ENCODE measurements at places on chromosomes 2 and 18.

DNA sequence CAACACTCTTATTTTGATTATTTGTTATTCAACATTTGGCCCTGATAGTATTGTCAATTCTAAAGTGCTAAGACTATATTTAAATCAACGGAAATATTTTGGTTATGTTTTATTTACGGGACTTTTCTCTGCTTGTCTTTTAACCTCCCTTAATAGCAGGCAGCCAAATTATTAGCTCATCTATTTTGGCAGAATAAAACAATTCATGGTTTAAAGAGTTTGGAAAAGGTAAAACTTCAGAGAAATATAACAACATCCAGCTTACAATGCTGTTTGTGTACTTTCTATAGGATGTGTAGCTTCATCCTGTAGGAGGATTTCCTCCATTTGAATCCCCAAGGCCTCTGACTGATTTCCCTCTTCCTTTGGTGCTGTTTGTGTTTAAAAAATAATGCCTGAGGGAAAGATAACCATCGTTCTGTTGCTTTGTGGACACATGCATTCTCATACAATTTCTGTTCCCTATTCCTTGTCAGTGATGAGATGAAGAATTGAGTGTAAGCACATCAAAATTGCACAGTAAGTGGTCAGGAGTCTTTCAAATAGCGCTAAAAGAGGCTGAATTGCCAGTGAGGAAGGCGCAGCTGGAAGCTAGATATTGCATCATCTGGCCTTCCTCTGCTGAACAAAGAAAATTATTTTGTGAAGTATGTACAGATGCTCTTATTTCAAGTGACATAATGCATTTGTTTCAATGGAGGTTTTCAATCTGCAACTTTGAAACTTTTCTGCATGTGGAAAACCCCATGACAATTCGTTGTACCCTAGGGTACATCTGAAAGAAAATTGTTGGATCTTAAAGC lies 80.3 kb downstream of the CD28 start:
- DNase-seq = peak; percentile 80

DNA sequence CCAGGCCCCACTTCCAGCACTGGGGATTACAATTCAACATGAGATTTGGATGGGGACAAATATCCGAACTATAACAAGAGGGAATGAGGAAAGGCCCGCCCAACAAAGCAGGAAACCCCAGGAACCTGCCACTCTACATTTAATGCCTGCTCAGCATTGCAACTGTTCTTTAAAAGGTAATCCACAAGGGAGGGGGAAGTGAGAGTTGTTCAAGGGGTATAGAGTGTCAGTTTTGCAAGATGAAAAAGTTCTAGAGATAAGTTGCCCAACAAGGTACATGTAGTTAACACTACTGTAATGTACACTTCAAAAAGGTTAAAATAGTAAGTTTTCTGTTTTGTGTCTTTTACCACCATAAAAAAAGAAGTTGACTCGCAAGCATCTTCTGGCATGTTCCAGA lies 137.6 kb downstream of the MBD2 start:
- no peak for DNase-seq

- DNase-seq = peak; percentile 75
Observed at GRCh38 chr2:175840256-175840655, 161.8 kb downstream of the LNPK start.

GRCh38 chr18:68735483-68736343 lies 20.8 kb upstream of the TMX3 start:
- peak; percentile 75 for DNase-seq

DNA sequence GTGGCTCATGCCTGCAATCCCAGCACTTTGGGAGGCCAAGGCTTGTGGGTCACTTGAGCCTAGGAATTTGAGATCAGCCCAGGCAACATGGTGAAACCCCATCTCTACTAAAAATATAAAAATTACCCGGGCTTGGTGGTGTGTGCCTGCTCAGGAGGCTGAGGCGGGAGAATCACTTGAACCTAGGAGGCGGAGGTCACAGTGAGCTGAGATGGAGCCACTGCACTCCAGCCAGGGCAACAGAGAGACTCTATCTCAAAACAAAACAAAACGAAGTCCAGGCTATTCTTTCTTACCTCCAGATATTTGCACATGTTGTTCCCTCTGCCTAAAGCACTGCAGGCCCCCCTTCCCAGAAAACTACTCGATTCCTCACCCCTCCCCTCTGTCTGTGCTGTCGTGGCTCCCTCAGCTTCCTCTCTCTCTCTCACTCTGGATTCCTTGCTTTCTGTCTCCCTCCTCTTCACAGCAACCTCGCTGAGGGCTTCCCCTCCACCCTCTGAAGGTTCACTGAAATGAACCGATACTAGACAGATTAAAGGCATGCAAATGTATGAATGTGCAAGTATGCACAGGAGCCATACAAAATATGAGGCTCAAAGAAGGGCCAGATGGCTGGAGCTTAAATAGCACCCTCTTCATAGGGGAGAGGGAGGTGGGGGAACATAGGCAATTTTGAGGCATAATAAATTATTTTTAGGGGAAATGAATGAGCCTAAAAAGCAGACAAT lies 18.5 kb downstream of the TMEM177 start:
- no peak for DNase-seq

DNA sequence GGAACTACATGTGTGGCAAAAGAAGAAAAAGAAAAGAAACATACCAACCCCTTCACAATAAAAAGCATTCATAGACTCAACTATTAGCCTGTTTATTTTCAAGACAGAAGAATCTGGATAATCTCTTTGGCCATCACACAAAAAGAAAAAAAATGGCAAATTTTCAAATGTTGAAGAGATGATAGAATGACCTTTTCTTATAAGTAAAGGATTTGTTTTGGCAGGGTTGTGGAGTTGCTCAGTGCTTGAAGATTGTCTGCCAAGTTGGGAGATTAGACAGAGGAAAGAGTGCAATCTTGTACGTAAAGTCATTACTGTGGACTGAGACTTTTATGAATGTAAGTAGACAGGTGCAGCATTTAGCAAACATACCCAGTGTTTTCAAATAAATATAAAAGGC lies 18.5 kb upstream of the FAM171B start:
- peak; percentile 18 for DNase-seq

GRCh38 chr2:150232871-150233270 lies 254.6 kb downstream of the RND3 start:
- no peak for DNase-seq
